Adipose tissue (tissue), 3 donors: ENCODE measurements at places on chromosomes 12 and 14. TPM values are rescaled to one million over a fixed set of nuclear protein-coding genes. Genes with fewer than 3 reads are reported as not detected.

Gene PLBD2
- 8.8 TPM for polyA plus RNA-seq

Gene RNASE3
- polyA plus RNA-seq = not detected

Gene HCAR2
- 2.1 TPM for polyA plus RNA-seq

Gene LRRC43
- 0.33 TPM for polyA plus RNA-seq

Gene SEL1L
- 21.0 TPM for polyA plus RNA-seq

Gene CKAP4
- polyA plus RNA-seq = 15.0 TPM

Gene CBX5
- polyA plus RNA-seq = 5.6 TPM

Gene LAG3
- 1.0 TPM for polyA plus RNA-seq

Gene RTN1
- polyA plus RNA-seq = 3.6 TPM

Gene KLHL28
- 1.9 TPM for polyA plus RNA-seq

Gene ZNF891
- 0.44 TPM for polyA plus RNA-seq

Gene PMCH
- not detected for polyA plus RNA-seq

Gene ACOT6
- polyA plus RNA-seq = 0.34 TPM

Gene ERC1
- polyA plus RNA-seq = 4.0 TPM

Gene TRHDE
- 2.7 TPM for polyA plus RNA-seq

Gene PLXNC1
- 4.6 TPM for polyA plus RNA-seq

Gene CPNE6
- not detected for polyA plus RNA-seq

Gene SLC39A5
- polyA plus RNA-seq = 209 TPM

Gene ITGA5
- polyA plus RNA-seq = 61.3 TPM

Gene PSMA3
- 123 TPM for polyA plus RNA-seq

Gene SERPINA10
- 0.07 TPM for polyA plus RNA-seq

Gene SIRT4
- polyA plus RNA-seq = 0.91 TPM

Gene ERP27
- polyA plus RNA-seq = 44.0 TPM

Gene ZDHHC22
- polyA plus RNA-seq = not detected

Gene CHPT1
- 64.4 TPM for polyA plus RNA-seq

Gene OTOGL
- under 0.01 TPM for polyA plus RNA-seq

Gene TFCP2
- polyA plus RNA-seq = 11.4 TPM

Gene USP5
- 28.5 TPM for polyA plus RNA-seq

Gene ESRRB
- 0.52 TPM for polyA plus RNA-seq

Gene NXPH4
- 2.0 TPM for polyA plus RNA-seq

Gene PIK3C2G
- polyA plus RNA-seq = 1.2 TPM

Gene EIF4B
- 216 TPM for polyA plus RNA-seq

Gene MEG3
- 60.4 TPM for polyA plus RNA-seq

Gene GCH1
- 3.6 TPM for polyA plus RNA-seq

Gene CIROP
- polyA plus RNA-seq = 0.03 TPM

Gene KRT6A
- polyA plus RNA-seq = 0.43 TPM

Gene RTRAF
- polyA plus RNA-seq = 99.2 TPM

Gene GPD1
- 1,308 TPM for polyA plus RNA-seq

Gene AMDHD1
- 1.2 TPM for polyA plus RNA-seq

Gene KLHDC1
- 1.2 TPM for polyA plus RNA-seq

Gene LTBR
- 132 TPM for polyA plus RNA-seq

Gene CHGA
- polyA plus RNA-seq = 41.3 TPM

Gene MORN3
- 0.15 TPM for polyA plus RNA-seq

Gene NUAK1
- polyA plus RNA-seq = 2.8 TPM

Gene MGP
- polyA plus RNA-seq = 63.1 TPM

Gene MANSC4
- polyA plus RNA-seq = not detected

Gene HSP90AA1
- 140 TPM for polyA plus RNA-seq

Gene PRIMA1
- 7.9 TPM for polyA plus RNA-seq

Gene UTP20
- 5.1 TPM for polyA plus RNA-seq
